SW 1271 (cell line): ENCODE measurements at places on chromosomes 11 and 22.

DNA sequence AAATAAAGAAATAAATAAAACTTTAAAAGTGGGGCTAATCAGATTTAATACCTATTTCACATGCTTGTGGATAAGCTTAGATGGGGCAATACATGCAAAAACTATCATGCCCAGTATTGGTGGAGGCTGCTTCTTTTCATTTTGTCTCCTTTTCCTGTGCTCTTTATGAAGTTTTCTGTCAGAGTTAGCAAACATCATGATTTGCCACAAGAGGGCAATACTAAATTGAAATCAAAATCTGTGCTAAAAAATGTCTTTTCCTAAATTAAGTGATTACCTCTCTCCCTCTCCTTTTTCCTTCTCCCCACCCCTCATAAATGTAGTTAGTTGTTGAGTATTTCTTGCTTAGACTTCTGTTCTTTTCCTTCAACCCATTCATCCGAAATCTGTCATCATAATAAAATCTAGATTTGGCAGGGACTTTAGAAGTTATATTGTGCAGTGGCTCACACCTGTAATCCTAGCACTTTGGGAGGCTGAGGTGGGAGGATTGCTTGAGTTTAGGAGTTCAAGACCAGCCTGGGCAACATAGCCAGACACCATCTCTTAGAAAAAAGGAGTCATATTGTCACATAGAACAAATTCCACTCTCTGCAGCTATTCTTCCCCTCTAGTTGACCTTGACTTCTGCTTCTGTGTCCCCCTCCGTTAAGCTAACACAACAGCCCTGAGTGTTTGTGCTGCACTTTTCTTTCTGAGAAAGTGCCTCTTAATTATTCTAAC, 4.7 kb upstream of the ARHGAP42 start:
- no peak for DNase-seq

- no peak for DNase-seq
Measured at GRCh38 chr11:66840317-66841091, 2.7 kb upstream of the RCE1 start.

DNA sequence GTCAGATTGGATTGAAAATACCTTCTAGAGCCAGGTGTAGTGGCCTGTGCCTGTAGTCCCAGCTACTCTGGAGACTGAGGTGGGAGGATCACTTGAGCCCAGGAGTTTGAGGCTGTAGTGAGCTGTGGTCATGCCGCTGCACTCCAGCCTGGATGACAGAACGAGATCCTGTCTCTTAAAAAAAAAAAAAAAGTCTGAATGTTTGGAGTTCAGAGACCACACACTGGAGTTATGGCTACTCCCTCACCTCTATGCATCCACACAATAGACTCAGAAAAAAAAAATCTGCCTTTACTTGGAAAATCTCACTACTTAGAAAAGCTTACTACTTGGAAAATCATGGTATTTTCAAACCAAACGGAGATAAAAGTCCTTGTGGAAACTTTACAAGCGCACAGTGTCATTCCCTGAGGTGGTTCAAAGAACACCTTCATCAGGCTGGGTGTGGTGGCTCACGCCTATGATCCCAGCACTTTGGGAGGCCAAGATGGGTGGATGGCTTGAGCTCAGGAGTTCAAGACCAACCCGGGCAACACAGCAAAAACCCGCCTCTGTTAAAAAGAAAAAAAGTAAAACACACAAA, 63.9 kb upstream of the PICALM start:
- no peak for DNase-seq

- DNase-seq, result no peak
Measured at GRCh38 chr11:130916910-130917309, 631 bp upstream of the SNX19 start.

DNA sequence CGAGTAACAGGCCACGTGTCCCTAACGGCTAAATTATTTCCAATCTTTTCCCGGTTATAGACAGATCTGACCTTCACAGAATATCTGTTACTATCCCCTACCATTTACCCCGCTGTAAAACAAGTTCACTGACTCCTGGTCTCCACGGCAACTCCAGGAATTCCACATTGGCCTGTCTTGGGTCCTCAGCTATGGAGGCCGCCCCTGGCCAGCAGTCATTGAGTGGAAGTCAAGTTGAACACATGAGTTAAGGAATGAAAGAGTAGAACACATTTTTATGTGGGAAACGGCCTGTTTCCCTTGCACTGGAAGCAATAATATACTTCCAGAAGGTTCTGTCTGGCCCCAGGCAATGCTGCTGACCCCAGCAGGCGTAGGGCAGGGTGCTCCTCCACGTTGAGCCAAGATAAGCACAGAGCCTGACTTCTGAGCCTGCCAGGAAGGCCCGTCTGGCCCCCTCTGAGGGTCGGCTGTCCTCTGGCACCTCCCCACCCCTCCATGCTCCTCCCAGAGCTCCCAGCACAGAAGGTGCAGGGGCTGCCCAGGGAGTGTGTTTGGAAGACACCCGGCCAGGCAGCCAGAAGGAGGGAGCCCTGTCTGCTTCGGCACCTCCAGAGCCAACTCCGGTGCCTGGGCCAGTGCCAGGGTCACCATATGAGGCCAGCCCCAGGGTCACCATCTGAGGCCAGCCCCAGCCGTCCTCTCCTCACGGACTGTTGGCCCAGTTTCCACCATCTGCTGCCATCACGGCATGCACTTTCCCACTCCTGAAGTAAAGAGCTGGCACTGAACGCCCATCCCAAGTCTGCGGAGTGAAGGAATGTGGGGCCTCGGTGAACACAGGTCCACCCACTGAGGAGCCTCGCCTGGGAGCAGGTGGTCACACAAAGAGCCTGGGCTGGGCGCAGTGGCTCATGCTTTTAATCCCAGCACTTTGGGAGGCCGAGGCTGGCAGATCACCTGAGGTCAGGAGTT, 813.2 kb downstream of the BRD1 start:
- DNase-seq, result no peak

GRCh38 chr11:30875806-30876205, 289.7 kb upstream of the MPPED2 start:
- DNase-seq, result no peak

GRCh38 chr11:1997755-1998154, at the start of gene H19:
H19 (minus strand) TSS chr11:1997842.
- no peak for DNase-seq

- no peak for DNase-seq
Measured at GRCh38 chr11:7270233-7270865, 18.6 kb downstream of the SYT9 start.

DNA sequence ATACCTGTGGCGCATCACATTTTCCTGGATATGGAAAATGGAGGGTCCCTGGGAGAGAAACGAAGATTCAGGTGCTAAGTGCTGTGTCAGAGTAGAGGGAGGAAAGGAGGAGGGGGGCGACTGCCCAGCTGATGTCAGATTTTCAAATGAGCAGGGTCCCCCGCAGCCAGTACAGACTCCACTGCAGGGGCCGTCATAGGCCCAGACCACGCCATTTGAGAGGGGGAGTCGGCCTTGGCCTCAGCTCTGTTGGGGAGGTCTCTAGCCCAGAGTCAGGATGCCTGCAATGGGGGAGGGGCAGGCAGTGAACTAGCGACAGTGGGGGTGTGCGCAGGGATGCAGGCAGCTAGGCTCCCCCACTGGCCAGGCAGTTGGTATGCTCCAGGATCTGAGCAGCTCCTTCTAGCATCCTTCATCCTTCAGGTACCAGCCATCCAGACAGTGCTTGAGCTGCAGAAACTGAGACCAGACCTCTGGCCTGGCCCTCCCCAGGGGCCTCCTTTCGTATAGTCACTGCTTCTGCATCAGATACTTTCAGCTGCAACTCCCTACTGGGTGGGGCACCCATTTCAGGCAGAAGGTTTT, at the start of the genes BSCL2 and GNG3:
Gene BSCL2, minus strand, starts transcription at position 148 of the 585 bp plus-strand sequence. CDS start 229 bp downstream, outside the sequence.
Gene GNG3, plus strand, starts transcription at position 400 of the 585 bp plus-strand sequence. CDS start 620 bp downstream, outside the sequence.
- no peak for DNase-seq

DNA sequence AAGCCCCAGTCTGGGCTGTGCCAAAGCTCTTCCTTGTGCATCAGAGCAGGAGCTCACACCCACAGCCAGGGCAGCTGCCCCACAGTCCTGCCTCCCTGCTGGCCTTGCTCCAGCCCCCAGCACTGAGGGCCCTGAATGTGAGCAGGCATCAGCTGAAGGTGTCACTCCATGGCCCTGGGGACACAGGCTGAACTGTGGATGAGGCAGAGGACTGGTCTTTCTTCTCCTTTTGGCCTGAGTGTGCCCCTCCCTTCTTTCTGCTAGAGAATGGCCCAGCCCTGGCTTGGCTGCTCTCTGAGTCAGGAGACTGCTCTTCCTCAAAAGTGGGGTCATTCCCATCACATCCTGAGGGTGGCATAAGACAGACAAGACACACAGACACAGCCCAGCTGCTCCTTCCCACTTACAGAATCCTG, 16.2 kb downstream of the OTOG start:
- DNase-seq, result no peak

DNA sequence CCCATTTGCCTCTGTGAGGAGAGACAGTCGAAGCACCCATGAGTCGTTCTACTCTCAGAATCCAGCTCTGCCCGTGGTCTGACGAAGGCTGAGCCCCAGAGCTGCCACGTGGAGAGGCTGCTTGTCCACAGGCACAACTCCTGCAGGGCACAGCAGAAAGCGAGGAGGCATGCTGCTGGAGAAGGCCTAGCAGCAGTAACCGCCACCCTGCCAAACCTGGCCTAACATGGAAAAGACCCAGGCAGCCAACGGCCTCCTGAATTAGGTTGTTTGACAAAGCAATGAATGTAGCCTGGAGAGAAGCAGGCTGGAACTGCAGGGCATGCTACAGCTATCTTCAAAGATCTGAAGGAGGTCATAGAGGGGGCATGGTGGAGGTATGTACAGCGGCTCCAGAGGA, 89.7 kb downstream of the SNX19 start:
- DNase-seq, result no peak

- no peak for DNase-seq
Measured at GRCh38 chr11:63641727-63642126, 27.5 kb upstream of the PLAAT3 start.

DNA sequence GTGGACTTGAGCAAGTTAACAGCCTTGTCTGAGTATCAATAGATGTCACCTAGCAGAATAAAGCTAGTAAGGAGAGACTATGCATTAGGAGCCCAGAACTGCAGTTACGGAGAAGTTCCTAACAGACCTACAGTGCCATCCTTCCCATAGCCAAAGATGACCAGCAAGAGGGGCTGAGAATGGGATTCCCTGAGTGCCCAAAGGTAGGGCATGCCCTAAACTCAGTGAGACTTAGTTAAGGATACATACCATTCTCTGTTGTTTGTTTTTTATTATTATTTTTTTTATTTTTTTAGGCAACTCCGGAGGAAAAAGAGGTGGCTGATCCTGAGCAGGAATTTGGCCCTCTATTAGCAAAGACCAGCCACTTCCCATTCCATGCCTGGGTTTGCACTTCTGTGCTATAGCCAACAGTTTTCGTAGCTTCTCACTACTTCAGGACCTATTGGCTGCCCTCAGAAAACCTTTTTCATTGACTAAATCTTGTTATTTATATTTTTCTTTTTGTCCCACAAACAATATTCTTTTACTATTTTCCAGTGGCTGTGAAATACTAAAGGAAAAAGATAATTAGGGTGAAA, 33.3 kb upstream of the CCDC34 start:
- no peak for DNase-seq

GRCh38 chr22:35352214-35353111, 28.4 kb upstream of the HMOX1 start:
- no peak for DNase-seq

DNA sequence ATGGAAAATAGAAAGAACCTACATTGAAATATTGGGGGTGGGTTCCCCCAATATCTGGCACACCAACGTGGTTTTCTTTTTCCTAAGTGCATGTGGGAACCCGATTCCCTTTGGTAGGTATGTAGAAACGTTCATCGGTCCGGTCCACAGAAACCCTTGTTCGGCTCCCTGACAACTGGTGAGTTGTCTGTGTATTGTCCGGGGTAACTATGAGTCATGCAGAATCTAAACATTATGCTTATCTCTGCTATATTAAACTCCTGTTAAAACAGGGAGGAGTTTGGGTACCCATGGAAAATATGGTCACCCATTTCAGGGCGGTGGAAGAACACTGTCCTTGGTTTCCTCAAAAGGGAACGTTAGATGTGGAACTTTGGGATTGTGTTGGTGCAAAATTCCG, 25.1 kb upstream of the ALDH3B2 start:
- DNase-seq, result no peak

DNA sequence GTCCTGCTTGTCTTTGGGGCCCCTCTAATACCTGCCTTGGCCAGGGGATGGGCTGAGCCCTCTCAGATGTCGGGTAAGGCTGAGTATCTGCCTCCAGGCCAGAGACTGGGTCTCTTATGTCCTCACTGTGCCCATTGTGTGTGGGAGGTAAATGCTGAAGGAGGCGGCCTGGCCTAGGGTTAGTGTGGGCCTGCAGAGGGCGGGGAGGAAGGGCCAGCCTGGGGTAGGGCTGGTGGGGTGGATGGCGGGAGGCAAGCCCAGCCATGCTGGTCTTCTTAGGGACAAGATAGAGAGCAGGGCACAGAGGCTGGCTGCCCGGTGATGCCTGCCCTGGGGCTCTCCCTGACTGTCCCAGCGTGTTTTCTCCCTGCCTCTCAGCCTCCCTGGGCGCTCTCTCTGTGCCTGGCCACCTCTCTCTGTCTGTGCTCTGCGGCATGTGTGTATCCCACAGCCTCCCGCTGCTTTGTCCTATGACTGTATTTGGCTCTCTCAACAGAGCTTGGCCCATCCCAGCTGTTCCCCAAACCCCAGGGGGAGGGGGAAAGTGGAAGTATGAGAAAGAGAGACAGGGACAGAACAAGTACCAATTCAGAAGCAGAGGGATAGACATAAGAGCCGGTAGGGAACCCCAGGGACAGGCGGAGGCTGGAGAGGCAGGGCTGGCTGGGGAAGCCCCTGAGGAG, 57.0 kb downstream of the PDE2A start:
- no peak for DNase-seq

- no peak for DNase-seq
Measured at GRCh38 chr22:32824531-32825312, 23.2 kb downstream of the TIMP3 start.

DNA sequence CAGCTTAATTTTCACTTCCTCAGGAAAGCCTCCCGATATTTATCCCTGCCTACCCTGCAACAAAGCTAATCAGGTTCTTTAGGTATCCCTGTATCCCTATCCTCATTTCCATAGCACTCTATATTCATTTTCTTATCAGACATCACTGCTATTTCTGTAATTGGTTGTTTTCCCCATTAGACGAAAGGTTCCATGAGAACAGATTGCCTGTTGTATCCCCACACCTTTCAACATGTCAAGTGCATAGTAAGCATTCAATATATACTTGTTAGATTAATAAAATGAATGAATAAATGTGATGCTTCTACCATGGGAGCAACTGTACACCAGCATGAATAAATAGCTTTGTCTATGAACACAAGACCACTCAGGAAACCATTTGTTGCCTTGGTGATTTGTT, 499.8 kb downstream of the DLG2 start:
- DNase-seq, result no peak

GRCh38 chr11:94150056-94150455, 21.4 kb downstream of the PANX1 start:
- no peak for DNase-seq
